ENCODE measurements at places on chromosomes 3 and 15.

- no peak for DNase-seq
Measured at GRCh38 chr3:69343875-69344274, 42.0 kb downstream of the FRMD4B start.

- DNase-seq = no peak
Measured at GRCh38 chr3:128784232-128784631, 58.2 kb downstream of the RAB7A start.

DNA sequence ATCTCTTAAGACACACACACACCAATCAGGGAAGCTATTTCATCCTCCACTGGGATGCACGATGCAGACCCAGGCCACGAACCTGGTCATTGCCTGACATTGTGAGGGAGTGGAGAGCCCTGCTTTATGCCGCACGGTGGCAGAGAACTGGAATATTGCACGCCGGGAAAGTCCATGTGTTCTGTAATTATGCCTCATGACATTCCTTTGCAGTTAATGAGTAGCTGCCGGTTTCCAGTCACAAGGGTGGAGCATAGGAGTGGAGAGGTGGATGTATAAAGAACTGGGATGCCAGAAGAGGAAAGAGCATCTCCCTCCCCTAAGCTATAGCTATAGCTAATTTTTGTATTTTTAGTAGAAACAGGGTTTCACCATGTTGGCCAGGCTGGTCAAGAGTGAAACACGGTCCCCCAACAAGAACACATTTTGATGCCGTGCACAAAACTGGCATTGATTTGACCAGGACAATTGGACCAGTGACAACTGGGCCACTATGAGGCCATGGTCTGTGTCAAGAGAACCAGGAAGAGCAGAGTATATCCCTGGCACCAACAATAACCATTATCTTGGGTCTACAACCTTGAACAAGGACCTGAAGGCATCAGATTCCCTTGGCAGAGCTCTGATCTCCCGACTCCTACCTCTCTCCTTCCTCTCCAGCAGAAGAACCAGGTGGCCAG lies 51.4 kb downstream of the SH3BP5 start:
- DNase-seq = no peak

DNA sequence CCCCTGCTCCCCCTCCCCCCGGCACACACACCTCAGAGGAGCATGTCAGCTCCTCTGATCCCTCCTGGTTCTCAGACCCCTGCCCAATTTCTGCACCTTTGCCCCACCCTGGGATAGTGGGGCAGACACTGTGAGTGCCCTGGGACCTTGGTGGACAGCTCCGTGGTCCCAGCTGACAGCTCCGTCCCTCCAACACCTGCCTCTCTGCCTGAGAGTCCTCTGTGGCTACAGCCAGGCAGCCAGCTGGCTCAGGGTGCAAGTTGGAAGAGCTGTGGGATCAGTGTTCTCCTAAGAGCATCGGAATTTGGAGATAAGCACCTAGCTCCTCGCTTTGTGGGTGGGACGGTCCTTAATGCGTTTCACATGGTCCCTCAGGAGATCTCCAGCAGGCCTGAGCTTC lies 43.7 kb upstream of the PGPEP1L start:
- DNase-seq = no peak

GRCh38 chr3:144350125-144350524 lies 378.5 kb downstream of the DIPK2A start:
- DNase-seq = no peak

DNA sequence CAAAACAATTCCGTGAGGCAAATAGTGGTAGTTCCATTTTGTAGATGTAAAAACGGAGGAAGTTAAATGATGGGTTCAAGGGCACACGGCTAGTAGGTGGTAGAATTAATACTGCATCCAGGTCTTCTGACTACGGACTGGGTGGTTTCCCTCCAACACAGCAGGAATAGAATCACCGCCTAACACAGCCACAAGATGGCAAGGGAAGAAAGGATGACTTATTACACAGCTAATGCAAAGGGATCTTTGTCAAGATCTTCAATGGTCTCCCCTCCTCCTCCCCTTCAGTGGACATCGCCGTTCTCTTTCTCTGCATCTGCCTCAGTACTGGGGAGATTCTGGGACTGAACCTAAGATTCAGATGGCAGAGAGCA lies 524 bp upstream of the TOPBP1 start:
- no peak for DNase-seq

DNA sequence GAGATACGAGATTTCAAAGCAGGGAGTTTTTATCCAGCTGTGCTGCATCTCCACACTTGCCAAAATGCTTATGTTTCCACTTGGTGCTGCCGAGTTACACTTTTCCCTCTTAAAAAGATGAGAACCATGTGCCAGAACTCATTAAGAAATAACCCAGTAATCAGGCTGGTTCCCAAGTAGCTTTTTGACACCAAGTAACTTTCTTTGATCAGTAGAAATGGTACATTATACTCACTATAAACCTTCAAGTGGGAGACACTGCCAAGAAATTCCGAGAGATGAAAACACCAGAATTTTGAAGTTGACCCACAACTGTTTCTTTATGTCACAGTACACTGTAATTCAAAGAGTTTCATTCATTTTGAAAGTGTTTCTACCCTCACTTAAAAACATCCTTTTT lies 164.6 kb upstream of the CCDC54 start:
- no peak for DNase-seq

- DNase-seq = no peak
Measured at GRCh38 chr15:99076555-99077308, 28.1 kb upstream of the SYNM start.

DNA sequence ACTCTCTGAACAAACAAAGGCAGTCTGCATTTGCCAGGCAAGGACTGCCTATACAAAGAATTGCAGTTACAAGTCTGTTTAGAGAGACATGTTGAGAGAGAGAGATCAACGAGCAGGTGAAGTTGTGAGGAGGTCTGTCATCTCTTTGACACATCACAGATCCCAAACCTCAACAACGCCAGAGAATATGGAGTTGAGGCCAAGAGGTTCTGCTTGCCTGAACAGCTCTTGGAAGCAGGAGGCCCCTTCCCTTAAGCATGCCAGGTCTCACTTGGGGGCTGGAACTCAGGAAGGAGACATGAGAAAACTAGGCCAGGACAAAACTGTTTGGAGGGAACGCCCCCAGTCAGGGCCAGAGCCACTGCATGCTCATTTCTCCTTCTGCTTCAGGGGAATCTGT lies 22.3 kb upstream of the MUSTN1 start:
- no peak for DNase-seq

GRCh38 chr3:27573138-27573537 lies 89.0 kb upstream of the SLC4A7 start:
- DNase-seq = no peak

Data from stimulated activated CD8-positive, alpha-beta memory T cell treated with anti-CD3 and anti-CD28 coated beads, Interleukin-7, amount 100 ng/mL, for 1 hour (primary cell).